Cardiac septum (tissue), 1 donor: ENCODE measurements at places on chromosomes 16 and 17. TPM values are rescaled to one million over a fixed set of nuclear protein-coding genes. Genes with fewer than 3 reads are reported as not detected.

GRCh38 chr16:68460067-68460466 lies 11.8 kb upstream of the SMPD3 start:
- DNase-seq, result no peak

SOST gene
- 0.24 TPM for total RNA-seq

- no peak for DNase-seq
These were observed 78.5 kb upstream of the BCAR1 start for GRCh38 chr16:75329943-75330342.

- no peak for DNase-seq
These were observed 7.5 kb downstream of the IFI35 start for GRCh38 chr17:43014020-43014648.

MYH11 gene
- 62.2 TPM for total RNA-seq

DNA sequence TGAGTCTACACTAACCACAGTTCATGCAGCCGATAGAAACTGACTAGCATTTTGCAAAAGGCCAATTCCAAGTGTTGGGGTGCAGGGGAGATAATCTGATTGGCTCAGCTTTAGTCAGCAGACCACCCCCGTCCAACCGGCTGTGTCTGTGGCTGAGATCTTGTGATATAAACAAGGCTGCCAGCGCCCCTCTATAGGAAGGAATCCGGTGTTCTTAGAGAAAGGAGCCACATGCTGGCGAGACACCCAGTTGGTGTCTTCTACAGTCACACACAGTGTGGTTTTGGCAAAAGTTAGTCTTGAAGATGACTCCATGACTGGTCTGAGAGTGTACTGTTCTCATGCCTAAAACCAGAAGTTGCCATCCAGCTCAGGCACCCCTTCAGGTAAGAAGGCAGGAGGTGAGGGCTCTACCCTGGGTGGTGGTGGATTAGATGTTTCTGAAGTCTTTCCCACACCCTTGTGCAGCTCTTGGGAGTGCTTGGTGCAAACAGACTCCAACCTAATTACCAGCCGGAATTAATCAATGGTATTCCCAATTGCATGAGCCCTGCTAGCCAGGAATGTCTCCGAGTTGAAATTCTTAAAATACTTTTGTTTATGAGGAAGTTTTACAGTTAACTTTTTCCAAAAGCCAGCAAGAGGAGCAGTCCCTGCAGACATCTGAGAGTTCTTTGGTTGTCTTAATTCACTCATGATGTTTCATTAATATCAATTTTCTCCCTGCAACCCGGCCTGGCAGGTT lies 172.3 kb upstream of the IRX6 start:
- no peak for DNase-seq

DNA sequence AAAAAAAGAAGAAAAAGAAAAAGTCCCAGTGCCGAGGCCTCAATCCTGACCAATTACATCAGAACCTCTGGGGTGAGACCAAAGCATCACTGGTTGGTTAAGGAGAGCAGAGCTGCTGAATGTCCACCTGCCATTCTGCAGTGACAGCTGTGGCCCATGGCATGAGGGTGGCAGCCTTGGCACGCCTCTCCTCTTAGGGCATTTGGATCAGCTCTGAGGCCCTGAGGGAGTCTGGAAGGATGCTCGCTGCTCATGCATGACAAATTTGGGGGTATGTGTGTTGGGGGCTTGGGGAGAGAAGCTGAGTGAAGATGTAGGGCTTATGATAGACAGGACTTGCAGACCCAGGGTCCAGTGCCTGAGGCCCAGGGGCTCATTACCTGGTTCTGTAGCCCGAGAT lies 26.3 kb downstream of the MYLK3 start:
- no peak for DNase-seq

TMEM114 gene
- not detected for total RNA-seq
